Activated CD4-positive, alpha-beta T cell treated with anti-CD3 and anti-CD28 coated beads, Interleukin-2, amount 50 U/mL, for 48 hours (primary cell): ENCODE measurements at places on chromosomes 2 and 18.

DNA sequence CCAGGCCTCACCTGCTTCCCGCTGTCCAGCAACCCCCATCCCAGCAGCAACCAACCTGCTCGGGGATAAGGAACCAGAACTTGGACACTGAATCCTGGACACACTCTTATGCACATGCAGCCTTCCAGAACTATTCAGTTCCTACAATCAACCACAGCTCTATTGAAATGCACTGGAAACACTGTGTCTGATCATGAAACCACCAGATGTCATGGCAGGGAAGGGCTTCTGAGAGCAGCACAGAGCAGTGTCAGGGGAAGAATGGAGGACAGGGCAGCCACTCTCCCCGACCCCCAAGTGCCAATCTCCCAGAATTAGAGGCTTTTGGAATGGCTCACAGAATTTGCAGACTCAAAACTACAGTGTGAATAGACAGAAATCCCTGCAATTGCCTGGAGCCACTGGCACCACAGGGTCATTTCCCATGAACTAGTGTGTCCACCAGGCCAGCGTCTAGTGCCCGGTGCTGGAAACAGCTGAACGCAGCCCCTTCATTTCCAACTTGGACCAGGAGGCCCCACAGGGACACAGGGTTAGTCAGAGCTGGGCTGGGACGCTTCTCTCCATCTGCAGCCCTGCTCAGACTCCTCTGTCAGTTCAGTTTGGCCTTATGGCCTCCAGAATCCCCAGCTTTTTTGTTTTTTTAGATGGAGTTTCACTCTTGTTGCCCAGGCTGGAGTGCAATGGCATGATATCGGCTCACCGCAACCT lies 25.5 kb downstream of the MRPL35 start:
- DNase-seq, result no peak

- DNase-seq, result no peak
These were observed 42.5 kb upstream of the SCN1A start for GRCh38 chr2:166170356-166170755.

GRCh38 chr2:8110716-8111115 lies 571.1 kb upstream of the ID2 start:
- no peak for DNase-seq

DNA sequence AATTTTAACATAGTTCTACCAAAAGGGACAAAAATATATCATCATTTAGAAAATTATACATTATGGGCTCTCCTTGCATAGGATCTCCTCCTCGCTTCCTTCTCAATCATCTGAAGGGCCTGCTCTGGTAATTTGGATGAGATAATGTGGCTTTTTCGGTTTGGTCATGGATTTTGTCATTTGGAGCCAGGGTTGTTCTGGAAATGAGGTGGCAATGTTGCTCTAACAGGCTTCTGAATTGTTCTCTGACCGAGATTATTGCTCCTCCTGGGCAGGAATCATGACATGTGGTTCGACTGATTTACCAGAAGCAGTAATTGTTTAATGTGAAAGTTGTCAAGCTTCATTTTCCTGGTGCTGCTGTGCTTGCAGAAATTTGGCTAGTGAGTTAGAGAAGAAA lies 194.7 kb upstream of the ERBB4 start:
- DNase-seq, result no peak

DNA sequence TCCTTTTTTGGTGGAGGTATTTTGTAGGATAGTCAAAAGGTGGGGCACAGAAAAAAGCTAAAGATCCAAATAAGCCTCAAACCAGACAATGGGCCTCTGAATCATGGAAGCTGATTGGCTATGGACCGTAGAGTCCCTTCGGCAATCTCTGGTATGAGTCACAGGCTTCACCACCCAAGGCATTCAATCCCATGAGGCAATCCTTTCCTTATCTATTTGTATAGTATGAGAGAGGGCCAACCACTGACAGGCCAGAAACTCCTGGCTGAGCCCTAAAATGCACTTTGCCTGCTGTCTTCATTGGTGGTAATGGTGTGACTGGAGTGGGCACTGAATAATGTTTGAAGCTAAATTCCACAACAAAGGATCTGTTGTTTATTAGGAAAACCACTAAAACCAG lies 38.7 kb upstream of the MEX3C start:
- no peak for DNase-seq

GRCh38 chr2:181697571-181697970 lies 17.3 kb upstream of the NEUROD1 start:
- no peak for DNase-seq

DNA sequence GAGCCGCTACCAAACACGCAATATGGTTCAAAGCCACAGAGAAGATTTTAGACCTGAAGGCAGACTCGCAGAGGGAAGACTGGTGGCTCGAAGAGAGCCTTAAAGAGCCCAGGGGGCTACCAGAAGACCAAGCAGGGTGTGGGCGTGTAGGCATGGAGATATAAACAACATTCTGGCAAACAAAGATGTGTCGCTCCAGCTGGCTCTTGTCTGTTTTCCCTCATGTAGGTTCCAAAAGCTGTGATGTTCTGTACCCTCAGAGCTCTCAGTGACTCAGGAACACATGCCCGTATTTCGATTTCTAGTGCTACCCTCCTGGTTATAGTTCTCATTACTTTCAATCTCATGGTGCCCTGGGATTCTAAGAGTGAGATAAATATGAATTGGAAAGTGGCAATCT lies 44.5 kb downstream of the DOCK10 start:
- no peak for DNase-seq

DNA sequence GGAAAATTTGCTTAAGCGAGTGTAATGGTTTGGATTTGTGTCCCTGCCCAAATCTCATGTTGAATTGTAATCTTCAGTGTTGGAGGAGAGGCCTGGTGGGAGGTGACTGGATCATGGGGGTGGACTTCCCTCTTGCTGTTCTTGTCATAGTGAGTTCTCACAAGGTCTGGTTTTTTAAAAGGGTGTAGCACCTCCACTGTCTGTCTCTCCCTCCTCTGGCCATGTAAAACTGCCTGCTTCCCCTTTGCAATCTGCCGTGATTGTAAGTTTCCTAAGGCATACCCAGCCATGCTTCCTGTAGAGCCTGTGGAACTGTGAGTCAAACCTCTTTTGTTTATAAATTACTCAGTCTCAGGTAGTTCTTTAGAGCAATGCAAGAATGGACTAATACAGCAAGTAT lies 6.6 kb downstream of the YIPF4 start:
- no peak for DNase-seq

DNA sequence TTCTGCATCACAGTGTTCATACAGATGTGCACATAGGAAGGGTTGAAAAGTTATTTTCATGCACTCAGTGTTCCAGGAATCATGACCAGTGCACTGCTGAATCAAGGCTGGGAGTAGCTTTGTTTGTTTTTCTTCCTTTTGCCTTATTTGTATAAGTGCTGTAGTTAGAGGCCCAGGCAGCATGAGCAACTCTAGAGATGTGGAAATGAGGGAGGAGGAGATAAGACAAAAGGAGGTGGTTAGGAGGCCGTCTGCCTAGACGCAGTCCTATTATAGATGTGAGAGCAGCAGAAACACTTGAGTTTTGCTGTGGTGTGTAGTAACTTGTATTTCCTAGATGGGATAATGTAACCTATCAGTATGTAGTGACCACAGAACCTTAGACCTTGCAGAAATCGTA lies 264.3 kb upstream of the RASGRP3 start:
- DNase-seq, result no peak

DNA sequence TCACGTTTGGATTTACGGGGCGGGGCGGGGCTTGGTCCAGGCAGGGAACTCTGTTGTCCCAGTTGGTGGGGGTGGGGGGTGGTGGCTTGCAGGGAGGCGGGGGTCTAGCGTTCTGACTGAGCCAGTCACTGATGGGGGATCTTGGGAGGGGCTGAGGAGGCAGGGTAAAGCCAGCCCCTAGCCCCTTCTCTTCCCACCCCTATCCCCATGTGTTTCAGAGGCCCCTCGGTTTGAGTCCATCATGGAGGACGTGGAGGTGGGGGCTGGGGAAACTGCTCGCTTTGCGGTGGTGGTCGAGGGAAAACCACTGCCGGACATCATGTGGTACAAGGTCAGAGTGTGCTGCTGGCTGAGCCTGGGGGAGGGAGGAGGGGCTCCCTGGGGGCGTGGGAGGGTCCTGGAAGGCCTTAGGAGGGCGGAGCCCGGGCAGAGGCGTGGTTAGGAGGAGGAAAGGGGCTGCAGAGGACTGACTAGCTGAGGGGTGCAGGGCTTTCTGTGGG lies 22.0 kb upstream of the GMPPA start:
- DNase-seq, result no peak

GRCh38 chr2:189261431-189261841 lies 81.9 kb upstream of the COL5A2 start:
- no peak for DNase-seq

DNA sequence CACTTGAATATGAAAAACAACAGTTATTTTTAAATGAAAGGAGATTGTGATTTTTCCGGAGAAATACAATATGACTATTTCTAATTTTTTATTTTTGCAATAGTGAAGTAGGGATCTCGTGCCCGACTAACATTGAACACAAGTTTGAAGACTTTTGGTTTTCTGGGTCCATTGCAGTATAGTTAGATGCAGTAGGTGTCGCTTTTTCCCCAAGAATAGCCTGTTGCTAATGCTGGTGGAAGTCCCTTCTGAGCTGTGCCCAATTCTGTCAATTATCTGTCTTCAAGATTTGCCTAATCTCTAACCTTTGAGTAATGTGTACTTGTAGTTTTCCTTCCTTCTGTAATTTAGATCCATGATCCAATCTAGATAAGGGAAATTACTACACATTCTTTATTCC lies 36.5 kb downstream of the SEMA4F start:
- peak; percentile 12 for DNase-seq

DNA sequence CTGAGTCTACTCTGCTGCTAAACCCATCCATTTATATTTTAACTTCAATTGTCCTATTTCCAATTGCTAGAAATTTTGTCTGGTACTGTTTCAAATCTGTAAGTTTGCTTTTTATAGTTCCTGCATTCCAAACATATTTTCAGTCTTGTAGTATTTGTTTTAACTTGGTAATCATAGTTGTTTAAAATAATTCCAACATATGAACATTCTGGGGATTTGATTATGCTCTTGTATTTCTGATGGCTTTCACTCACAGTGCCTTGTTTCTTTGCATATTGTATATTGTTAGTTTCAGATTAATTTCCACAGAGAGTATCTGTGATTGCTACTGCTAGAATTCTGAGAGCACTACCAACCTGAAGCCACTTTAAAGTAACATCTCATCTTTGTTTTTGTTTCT lies 202.4 kb downstream of the ETAA1 start:
- no peak for DNase-seq

- DNase-seq, result no peak
These were observed 109.7 kb upstream of the SP3 start for GRCh38 chr2:174074831-174075230.

DNA sequence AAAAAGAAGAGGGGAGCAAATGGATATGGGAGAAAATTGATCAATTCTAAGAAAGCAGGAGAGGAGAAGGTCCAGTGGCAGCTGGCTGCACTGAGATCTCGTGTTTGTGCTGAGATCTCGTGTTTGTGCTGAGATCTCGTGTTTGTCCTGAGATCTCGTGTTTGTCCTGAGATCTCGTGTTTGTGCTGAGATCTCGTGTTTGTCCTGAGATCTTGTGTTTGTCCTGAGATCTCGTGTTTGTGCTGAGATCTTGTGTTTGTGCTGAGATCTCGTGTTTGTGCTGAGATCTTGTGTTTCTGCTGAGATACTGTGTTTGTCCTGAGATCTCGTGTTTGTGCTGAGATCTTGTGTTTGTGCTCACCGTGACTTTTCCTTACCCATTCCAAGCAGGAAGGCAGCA lies 254.4 kb downstream of the BCL2 start:
- no peak for DNase-seq

DNA sequence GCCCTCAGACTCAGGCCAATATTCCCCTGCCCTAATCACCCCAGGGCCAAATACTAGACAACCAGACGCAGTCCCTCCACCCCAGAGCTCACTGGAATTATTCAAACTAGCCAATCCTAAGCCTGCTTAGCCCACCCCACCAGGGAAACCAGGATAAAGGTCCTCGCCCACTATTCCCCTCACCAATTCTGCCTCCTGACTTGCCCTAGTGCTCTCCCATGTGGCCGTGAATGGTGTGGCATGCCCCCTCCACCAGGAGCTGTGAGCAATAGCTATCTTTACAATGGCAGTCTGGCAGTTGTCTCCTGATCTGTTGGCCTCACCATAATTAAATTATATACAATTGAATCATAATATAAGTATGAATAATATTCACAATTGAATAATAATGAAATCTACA lies 42.3 kb downstream of the FAM124B start:
- DNase-seq, result no peak

DNA sequence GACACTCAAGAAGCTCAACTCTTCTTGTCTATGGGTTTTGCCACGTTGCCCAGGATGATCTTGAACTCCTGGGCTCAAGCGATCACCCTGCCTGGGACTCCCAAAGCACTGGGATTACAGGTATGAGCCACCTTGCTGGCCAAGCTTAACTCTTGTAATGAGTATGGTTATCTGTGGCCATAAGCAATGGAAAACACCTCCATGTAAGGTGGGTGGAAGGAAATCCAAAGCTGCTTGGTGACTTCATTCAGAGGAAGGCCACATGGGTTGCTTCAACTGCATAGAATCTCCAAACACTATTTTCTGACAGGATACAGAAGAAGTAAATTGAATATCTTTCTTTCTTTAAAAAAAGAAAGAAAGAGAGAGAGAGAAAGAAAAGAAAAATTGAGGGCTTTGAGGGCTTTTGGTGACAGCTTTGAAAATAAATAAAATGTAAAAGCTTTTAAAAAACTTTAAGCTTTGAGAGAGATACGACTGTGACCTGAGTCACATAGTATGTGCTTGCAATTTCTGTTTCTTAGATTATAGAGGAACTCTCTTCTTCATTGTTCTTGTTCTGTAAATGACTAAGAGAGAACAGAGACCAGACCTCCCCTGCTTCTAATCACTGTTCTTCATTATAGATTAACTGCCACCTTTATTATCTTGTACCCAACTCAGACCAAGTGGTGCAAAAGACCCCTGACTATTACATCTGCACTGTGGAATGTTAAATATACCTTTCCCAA lies 123.1 kb upstream of the NDUFV2 start:
- no peak for DNase-seq

GRCh38 chr18:44805176-44805575 lies 124.5 kb downstream of the SETBP1 start:
- no peak for DNase-seq

DNA sequence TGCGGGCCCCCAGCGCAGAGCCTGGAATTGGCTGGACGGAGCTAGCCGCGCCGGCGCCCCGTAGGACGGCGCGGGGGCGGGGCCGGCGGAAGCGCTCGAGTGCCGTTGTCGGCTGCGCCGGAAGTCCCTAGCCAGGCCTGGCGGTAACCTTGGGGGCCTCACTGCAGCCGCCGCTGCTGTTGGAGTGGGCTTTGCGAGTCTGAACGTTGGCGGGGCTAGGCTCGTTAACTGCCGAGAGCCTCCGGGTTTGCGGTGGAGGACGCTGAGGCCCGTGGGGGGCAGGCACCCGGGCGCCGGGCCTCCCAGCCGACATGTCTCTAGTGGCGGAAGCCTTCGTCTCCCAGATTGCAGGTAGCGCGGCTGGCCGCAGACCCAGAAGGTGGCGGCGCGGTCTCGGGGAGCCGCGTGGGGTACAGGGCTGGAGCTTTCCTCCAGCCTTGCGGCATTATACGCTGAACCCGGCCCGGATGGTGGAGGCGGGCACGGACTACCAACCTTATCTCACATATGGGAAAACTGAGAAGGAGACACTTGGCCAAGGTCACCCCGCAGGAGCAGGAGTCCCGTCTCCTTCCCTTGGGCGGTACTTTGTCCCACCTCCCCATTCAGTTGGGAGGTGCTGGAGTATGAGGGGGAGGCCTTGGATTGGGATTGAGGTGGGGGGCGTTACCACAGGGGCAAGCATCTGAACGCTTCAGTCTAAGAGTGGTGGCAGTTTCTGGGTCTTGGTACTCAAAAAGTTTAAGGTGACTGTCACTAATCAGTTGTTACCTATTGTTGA lies at the start of gene MTX2:
Gene MTX2, plus strand, starts transcription at position 124 of the 781 bp plus-strand sequence. Its CDS starts 188 bp downstream, at position 312.
- peak; percentile 77 for DNase-seq

GRCh38 chr2:157364257-157364974 lies 38.8 kb upstream of the ERMN start:
- no peak for DNase-seq

- no peak for DNase-seq
These were observed 442.3 kb upstream of the RGPD4 start for GRCh38 chr2:107384422-107384821.
